ENCODE measurements at places on chromosomes 7 and 10. TPM values are rescaled to one million over a fixed set of nuclear protein-coding genes. Genes with fewer than 3 reads are reported as not detected.

The MLXIPL gene
- 0.51 TPM for total RNA-seq

The CFAP69 gene
- 6.2 TPM for total RNA-seq

DNA sequence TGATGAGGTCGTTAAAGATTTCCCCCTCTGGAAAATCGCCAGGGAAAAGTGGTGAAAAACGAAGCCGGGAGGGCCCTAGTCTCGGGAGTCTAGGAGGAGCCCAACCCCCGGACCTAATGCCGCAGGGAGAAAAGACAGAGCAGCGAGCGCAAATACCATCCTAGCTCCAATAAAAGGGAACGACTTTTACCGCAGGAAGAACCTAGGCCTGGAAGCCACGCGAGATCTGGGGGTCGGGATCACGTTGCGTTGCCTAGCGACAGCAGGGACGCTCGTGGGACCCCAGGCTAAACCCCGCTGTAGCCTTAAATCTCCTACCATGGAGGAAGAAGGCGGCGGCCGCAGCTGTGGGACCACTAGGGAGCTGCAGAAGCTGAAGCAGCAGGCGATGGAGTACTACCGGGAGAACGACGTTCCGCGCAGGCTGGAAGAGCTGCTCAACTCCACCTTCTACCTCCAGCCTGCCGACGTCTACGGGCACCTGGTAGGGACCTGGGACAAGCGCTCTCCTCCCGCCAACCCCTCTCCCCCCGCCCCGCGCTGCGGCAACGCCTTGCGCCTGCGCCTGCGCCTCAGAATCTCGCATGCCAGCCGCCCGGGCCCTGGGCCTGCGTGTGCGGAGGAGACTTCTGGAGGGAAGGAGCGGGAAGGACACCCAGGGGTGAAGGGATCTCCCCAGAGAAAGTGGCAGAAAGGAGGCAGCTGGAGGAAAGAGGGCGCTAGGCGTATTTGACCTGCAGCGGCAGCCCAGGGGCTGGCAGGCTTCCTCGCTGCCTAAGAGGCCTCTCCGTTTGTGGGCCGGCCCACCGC is at the start of gene ENO4:
TSS of gene ENO4 (plus strand) at position 252 of the 810 bp plus-strand sequence. CDS start at position 320, 68 bp downstream.
- DNase-seq, result peak; percentile 84

The CHRM2 gene
- 7.9 TPM for total RNA-seq

DNA sequence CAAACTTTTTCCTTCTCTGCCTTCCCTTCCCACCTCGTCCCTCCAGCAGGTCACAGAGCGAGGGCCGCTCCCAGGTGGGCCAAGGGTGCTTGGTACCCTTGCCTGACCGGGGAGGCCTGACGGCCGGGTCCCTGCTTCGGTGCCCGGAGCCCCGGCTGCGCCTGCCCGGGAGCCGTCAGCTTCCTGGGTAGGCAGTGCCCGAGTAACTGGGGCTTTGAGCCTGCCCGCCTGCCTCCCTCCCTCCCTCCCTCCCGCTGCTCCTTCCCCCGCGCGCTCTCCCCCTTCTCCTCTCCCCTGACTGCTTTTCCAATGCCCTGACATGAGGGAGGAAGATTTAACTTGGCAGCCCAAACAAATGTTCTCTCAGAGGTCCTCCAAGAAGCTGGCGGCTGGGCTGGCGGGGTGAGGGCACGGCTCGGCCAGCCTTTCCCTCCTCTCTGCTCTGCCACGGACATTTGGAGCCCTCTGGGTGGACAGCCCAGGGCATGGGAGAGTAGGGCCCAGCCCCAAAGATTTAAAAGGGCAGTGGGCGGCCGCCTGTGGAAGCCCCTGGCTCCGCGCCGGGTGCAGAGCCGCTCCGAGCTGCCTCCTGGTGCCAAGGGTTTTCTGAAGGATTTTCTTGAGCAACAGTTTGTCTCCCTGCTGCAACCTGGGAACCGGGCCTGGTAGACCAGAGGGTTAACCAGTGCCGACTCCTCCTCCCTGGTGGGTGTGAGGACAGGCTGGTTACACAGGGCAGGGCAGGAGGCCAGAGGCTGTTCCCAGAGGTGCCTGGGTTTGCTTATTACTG is 2.0 kb downstream of the ZMIZ1 start:
- DNase-seq, result peak; percentile 75

DNA sequence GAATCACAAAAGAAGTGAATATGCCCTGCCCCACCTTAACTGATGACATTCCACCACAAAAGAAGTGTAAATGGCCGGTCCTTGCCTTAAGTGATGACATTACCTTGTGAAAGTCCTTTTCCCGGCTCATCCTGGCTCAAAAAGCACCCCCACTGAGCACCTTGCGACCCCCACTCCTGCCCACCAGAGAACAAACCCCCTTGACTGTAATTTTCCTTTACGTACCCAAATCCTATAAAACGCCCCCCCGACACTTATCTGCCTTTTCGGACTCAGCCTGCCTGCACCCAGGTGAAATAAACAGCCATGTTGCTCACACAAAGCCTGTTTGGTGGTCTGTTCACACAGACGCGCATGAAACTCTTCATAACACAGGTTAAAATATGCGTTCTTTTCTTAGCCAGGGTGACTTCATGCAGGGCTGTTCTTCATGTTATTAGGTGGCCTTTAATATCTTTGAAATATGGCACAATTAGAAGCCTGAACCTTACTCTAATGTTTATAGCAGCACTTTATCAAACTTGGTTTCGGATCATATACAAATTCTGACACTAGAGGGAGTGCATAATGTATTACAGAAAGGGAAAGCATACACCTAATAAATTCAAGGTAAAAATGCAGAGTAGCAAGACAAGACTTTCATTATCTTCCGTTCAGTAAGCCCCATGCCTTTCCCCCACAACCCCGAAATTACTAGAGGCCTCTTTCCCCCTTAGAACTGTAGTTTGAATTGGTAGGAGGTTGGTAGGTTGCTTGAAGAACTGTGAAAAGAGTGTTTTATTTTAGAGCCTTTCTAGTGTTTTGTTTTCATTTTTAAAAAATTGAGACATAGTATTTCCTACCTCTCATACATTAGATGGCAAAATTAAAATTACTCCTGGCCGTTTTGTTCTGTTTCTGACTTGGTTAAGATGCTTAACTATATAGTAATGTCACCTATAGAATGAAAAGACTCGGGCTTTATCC is 117.9 kb downstream of the NPY start:
- DNase-seq, result peak; percentile 20

DNA sequence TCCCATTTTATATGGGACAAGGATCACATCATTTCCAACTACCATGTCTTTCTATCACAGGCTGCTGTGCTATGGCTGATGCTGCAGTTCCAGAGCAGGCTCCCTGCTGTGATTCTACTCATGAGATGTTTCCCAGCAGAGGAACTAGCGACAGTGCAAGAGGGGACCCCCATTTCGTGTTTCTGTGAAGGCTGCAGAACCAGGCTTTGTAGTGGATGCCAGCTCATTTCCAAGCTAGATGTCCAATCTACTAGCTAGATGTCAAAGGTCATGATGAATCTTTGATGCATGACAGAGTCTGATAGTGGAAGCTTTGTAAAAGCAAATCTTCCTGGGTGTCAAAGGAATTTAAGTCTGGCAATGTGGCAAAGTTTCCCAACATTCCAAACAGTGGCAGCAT is 21.2 kb upstream of the MYO3A start:
- DNase-seq, result no peak

The GIMAP8 gene
- under 0.01 TPM for total RNA-seq
